ENCODE measurements at places on chromosomes 3 and 15. TPM values are rescaled to one million over a fixed set of nuclear protein-coding genes. Genes with fewer than 3 reads are reported as not detected.

Gene TNNC1
- total RNA-seq: 17.9 TPM

Gene ADGRG7
- total RNA-seq: not detected

Gene ASB14
- 0.59 TPM for total RNA-seq

DNA sequence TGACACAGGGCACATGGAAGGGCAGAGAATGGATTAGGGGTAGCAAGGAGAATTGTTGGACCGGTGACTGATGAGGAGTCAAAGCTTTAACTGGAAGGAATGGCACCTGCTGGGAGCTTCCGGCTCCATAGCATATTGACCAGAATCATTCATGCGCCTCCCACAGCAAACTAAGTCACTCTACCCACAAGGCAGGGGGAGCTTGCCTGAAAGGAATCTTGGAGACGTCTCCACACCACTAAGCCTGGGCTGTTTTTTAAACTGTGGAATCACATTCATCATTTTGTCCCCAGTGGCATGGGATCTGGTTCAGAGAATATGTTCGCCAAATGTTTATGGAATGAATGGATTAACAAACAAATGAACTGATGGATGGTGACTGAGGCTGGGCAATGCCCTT lies 57.0 kb upstream of the ITGA11 start:
- no peak for DNase-seq

- no peak for DNase-seq
Observed at GRCh38 chr3:58281069-58281468, 25.0 kb upstream of the RPP14 start.
